ENCODE measurements at places on chromosomes 5 and 9.

DNA sequence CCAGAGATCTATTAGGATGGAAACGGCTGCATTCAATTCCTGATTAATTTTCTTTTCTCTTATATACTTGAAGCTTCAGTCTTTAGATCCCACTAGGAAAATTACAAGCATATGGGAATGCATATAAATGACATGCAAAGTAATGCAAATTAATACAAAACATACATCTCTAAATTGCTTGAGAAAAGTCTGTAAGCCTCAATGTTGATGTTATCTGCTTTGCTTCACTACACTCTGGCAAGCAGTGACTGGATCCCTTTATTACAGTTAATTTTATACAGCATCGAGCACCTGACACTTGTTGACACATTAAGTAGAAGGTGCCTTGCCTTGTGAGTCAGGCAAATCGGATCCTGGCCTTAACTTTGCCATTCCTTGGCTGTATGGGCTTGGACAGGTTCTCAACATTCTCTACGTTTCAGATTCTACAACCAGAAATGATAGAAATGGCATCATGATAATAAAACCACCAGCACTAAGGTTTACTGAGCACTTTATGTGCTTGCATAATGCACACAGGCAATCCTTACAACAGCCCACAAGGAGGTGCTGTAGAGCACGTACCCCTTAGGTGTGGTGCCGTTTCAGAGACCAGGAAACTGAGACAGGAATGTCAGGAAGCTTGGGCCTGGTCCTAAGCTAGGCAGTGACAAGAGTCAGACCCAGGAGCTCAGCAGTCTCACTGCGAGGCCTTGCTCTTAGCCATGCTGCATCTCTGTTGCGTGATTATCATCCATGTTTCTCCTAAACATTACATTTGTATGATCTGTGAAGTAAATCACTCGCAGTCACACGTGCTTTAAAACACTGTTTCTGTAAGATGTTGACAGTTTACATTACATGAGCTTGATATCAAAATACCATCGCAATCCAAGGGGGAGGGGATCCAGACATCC, 2.7 kb downstream of the GCNT4 start:
- DNase-seq: no peak

- no peak for DNase-seq
Measured at GRCh38 chr9:91417602-91418214, 5.9 kb downstream of the NFIL3 start.

DNA sequence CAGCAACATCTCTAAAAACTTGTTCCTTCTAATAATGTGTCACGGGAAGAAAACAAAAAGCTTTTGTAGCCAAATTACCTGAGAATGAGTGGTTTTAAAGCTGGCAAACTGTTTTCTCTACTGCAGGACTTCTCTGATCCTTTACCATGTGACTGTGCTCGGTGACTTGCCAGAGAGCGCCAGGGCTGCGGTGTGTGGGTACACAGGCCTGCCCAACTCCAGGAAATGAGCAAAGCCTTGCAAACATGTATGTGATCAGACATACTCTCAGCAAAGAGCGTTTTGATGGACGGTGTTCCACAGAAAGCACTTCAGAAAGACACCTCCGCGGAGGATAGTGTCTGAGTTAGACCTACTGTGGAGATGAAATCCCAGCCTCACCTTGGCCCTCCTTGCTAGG, 157.3 kb downstream of the SPOCK1 start:
- no peak for DNase-seq

GRCh38 chr5:97225222-97225621, 42.2 kb upstream of the RIOK2 start:
- DNase-seq: no peak

- no peak for DNase-seq
Measured at GRCh38 chr9:132531195-132531594, 51.2 kb upstream of the BARHL1 start.

GRCh38 chr9:33011831-33012230, 10.4 kb upstream of the APTX start:
- DNase-seq: no peak

GRCh38 chr9:71706176-71706575, 62.1 kb downstream of the CEMIP2 start:
- no peak for DNase-seq

DNA sequence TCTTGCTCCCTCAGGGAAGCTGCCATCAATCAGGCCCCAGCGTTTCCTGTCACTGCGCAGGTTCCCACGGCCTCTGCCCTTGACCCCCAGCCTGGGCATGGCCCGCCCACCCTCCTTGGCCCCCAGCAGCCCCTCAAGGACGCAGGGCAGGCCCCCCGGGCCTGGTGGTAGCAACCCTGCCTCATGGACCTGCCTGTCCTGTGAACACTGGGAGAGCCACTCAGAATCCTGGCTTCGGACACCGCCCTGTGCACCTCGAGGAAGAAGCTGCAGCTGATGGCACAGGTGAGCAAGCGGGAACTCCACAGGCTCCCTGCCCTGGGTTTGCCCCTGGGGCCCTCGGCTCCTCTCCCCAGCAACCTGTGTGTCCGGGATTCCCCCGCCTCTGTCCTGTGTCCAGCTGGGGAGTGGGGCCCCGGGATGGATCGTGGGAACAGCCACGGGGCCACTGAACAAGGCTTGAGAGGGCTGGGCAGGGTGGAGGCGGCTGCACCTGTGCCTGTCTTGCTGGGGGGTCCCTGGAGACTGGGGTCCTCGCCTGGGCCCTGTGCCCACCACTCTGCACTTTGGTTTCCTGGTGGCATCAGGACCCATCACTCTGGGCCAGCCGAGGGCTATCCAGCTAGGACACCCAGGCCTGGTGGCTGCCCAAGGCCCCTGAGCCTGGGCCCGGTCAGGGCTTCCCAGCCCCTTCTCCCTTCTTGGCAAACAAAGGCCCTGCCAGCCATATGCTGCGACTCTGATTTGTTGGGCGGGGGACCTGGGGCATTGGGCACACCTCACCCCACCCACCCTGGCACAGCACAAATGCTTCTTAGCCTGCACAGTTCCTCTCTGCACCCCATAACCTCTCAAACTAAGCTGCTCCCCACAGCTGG, 33.5 kb upstream of the EGFL7 start:
- no peak for DNase-seq

DNA sequence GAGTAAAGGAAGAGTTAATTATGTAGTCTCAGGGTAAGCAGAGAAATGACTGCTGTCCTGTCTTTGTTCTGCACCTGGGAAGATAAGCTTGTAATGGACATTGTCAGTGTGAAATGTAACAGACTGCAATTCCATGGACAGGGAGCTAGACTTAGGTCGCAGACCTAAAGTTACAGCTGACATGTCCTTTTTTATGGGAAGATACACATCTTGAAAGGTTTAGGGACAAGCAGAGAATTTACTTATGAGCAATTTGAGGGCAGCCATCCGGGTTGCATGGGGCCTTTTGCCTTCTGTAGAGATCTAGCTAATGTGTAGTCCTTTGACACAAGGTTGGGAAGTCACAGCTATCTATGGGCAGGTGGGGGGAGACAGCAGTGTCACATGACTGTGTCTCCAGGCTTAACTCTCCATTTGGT, 85.7 kb downstream of the SERINC5 start:
- no peak for DNase-seq

DNA sequence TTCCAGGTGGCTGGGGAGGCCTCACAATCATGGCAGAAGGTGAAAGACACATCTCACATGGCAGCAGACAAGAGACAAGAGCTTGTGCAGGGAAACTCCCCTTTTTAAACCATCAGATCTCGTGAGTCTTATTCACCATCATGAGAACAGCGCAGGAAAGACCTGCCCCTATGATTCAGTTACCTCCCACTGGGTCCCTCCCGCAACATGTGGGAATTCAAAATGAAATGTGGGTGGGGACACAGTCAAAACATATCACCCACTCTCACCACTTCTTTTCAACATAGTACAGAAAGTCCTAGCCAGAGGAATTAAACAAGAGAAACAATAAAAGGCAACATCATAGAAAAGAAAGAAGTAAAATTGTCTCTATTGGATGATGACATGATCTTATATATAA, 223.4 kb upstream of the SLC24A2 start:
- no peak for DNase-seq

DNA sequence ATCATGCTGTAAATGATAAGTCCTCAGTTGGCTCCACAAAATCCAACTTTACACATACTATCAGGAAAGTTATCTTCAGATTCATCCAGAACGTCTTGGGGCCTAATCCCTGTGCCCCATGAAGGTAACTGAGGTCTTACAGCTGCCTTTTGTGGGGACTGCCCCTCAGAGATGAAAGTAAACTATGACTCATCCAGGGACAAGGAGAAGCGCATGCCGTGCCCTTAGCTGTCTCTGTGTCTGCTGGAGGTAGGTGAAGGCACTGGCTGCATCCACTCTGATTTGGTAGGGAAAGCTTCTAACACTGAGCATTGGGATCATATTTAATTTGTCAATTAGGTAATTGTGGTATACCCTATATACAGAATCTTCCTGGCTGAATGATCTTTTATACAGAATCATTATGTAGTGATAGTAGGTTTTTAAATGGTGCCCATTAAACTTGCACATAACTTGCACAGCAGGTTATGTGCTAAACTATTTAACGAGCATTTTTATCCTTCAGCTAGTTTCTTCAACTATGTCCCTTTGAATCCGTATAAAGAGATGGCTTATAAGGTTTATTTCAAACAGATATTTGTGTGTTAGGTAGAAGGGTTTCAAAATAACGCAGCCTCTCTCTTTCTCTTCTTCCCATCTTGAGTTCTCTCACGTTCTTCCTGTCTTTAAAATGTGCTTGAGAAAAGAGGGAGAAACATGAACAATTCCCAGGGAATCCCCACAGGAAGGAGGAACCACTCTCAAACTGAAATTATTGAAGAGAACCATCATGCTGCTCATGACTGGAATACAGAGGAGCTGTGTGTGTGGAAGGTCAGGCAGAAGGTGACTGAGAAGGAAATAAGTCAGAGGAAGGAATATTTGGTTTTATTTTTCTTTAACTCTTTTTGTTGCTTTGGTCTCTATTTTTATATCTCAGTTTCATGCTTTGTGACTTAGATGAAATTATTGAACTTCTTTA, 250.9 kb downstream of the CD180 start:
- no peak for DNase-seq

GRCh38 chr5:79837761-79838551, 148.3 kb downstream of the CMYA5 start:
- DNase-seq: no peak

GRCh38 chr9:70013598-70014196, 30.0 kb upstream of the MAMDC2 start:
- no peak for DNase-seq

DNA sequence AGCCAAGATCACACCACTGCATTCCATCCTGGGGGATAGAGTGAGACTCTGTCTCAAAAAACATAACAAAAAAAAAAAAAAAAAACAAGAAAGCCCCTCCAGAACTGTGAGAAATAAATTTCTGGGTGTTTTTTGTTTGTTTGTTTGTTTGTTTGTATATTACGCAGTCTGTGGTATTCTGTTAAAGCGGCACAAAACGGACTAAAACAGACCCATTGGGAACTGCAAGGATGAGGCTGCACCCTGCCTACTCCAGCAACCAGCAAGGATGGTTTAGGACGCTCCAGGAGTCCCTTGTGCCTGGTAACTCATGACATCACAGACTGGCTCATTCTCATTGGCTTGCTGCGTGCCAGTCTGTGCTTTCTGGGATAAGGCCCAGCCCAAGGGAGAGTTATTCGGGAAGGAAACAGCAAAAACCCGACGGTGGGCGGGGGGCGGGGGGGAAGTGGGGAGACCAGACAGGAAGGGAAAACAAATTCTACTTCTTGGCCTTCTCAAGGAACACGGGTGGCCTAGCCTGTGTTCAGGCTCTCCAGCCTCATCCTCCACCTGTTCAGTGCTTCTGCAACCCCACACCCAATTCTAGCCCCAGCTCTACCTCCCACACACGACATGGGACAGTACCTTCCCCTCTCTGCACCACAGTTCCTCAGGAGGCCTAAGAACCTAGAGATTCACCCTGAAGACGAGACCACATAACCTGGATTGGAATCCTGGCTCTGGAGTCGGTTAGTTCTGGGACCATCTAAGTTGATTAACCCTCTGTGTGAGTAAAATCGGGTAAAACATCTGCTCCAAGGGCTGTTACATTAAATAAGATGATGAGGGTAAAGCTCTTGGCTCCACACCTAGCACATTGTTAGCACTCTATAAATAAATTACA, 2.8 kb downstream of the CD74 start:
- DNase-seq: no peak

DNA sequence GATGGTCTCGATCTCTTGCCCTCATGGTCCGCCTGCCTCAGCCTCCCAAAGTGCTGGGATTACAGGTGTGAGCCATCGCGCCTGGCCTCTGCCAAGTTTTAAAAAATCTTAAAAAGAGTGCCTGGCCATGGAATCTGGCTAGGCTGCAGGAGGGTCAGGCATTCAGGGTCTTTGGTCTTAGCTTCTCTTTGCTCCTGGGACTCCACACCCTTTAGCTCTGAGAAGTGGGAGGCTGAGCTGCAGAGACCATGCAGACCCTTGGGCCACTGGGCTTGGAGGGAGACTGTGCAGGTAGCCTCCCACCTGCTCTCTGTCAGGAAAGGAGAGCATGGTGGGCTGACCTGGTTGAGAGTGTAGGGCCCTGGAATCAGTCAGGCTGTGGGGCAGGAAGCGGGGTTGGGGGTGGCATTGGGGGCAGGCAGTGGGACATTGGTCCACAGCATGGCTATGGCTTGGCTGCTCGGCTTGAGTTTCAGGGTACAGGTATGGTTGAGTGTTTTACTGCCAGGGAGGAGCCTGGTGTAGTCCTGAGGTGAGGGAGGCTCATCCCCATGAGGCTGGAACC, 20.8 kb downstream of the PHF2 start:
- no peak for DNase-seq

DNA sequence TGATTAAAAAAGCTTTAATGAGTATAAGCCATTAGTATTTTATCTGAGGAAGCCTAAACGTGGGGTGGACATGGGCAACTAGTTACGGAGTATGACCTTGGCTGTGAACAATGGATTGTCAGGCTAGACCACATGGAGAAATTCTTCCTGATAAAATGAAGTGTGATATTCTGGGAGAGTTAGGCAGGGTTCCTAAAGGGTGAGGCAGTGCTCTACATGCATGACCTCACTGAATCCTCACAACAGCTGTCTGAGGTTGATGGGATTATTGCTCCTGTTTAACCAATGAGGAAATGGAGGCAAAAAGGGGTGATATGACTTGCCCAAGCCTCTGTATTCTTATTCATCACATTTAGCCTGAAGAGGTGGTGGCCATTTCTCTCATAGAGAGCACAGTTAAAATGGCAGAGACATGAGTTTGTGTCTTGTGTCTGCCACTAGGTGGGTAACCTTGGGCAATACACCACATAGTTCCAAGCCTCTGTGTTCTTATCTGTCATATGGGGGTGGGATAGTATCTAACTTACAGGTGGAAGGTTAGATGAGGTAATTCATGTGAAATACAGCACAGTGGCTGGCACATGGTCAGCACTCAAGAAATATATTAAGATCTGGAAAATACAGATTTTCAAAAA, 96.1 kb upstream of the NR3C1 start:
- no peak for DNase-seq

GRCh38 chr5:179913461-179913860, 5.8 kb upstream of the TBC1D9B start:
- DNase-seq: no peak

DNA sequence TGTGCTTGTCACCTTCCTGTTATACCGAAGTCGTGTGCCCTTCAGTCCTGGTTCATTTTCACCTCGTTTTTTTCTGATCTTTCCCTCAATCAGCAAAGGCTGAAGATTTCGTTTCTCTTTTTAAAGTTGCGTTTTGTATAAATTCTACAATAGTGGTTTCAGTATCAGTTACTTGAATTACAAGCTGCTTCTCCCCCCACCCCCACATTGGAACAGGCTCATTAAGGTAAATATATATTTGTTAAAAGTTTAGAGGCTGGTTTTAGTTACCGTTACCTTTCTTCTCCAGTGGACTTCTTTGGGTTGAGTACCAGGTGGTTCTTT, 881 bp downstream of the SUB1 start:
- DNase-seq: no peak
